Glutamatergic neuron (in vitro differentiated cells): ENCODE measurements at places on chromosomes 13 and 19.

DNA sequence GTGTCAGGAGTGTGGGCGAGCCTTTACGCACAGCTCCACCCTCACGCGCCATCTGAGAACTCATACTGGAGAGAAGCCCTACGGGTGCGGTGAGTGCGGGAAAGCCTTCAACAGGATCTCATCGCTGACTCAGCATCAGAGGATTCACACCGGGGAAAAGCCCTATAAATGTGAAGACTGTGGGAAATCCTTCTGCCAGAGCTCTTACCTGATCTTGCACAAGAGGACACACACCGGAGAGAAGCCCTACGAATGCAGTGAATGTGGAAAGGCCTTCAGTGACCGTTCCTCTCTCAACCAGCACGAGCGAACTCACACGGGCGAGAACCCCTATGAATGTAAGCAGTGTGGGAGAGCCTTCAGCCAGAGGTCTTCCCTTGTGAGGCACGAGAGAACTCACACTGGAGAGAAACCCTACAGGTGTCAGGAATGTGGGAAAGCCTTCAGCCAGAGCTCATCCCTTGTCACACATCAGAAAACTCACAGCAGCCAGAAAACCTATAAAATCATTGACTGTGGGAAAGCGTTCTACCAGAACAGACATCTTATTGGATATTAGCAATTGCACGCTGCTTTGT, 6.9 kb upstream of the ZNF555 start:
- no peak overlapping the region for H3K4me3 ChIP-seq
- H3K36me3 ChIP-seq: peaks cover 49% of the 10 kb centered on the region
- no peaks in the 10 kb centered on the region for H3K27me3 ChIP-seq
- H3K27ac ChIP-seq: no peak overlapping the region
- H3K4me1 ChIP-seq: no peaks in the 10 kb centered on the region

DNA sequence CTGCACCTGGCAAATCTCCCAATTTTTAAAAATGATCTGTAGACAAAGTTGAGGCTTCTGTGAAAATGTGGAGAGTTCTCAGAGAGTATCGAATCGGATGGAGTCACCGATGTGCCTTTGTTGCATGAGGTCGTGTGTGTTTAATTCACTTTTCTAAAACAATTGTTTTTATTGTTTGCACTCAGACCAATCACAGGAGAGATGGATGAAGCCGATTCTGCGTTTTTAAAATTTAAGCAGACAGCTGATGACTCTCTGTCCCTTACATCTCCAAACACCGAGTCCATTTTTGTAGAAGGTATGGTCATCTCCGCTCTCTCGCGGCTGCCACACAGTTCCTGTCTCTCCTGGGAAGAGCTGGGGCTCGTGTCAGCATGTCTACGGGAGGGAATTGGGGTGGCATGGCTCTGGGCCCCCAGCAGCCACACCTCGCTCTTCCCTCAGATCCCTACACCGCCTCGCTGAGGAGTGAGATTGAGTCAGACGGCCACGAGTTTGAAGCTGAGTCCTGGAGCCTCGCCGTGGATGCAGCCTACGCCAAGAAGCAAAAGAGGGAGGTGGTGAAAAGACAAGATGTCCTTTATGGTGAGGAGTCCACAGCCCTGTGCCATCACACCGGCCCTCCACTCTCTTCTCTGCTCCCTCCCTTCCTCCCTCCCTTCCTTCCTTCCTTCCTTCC, 47.2 kb downstream of the PEX11G start:
- H3K27me3 ChIP-seq: peaks cover 2% of the 10 kb centered on the region
- peaks cover 2% of the 10 kb centered on the region for H3K4me1 ChIP-seq
- DNase-seq: no peak

GRCh38 chr19:57655443-57655842, 13.3 kb upstream of the ZSCAN4 start:
- H3K27me3 ChIP-seq: peaks cover 9% of the 10 kb centered on the region
- no peak overlapping the region for H3K27ac ChIP-seq
- no peaks in the 10 kb centered on the region for H3K4me1 ChIP-seq

- DNase-seq: no peak
- H3K4me1 ChIP-seq: no peaks in the 10 kb centered on the region
- no peak overlapping the region for H3K4me3 ChIP-seq
- no peaks in the 10 kb centered on the region for H3K36me3 ChIP-seq
- H3K27me3 ChIP-seq: no peaks in the 10 kb centered on the region
These were observed 13.7 kb upstream of the SLC25A42 start for GRCh38 chr19:19050104-19050503.

- H3K4me3 ChIP-seq: peak overlapping the region; percentile 87
- peak overlapping the region; percentile 94 for H3K27ac ChIP-seq
- peaks cover 5% of the 10 kb centered on the region for H3K27me3 ChIP-seq
- peak; percentile 58 for DNase-seq
- H3K36me3 ChIP-seq: no peaks in the 10 kb centered on the region
These were observed 588 bp upstream of the DPY19L3 start for GRCh38 chr19:32404933-32405430.

GRCh38 chr13:110245416-110245899, 61.5 kb downstream of the COL4A1 start:
- no peak for DNase-seq
- H3K4me1 ChIP-seq: peaks cover 11% of the 10 kb centered on the region
- H3K27me3 ChIP-seq: no peaks in the 10 kb centered on the region
- no peak overlapping the region for H3K4me3 ChIP-seq
- no peak overlapping the region for H3K27ac ChIP-seq
- H3K36me3 ChIP-seq: no peaks in the 10 kb centered on the region

DNA sequence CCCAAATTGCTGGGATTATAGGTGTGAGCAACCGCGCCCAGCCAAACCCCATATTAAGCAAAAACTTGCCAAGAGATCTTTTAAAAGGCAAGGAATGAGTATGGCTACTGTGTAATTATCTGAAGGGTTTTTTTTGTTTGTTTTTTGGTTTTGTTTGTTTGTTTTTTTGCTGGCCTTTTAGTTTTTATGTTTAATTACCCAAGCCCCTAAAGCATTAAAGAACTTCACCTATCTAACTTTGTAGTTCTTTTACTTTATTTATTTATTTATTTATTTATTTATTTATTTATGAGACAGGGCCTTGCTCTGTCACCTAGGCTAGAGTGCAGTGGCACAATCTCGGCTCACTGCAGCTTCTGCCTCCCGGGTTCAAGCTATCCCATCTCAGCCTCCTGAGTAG, 40.3 kb upstream of the GARRE1 start:
- no peak overlapping the region for H3K27ac ChIP-seq
- DNase-seq: no peak
- H3K4me1 ChIP-seq: peaks cover 5% of the 10 kb centered on the region
- H3K27me3 ChIP-seq: no peaks in the 10 kb centered on the region

GRCh38 chr13:112071723-112072533, 5.0 kb downstream of the SOX1 start:
- peak overlapping the region; percentile 31 for H3K4me3 ChIP-seq
- DNase-seq: no peak
- H3K27ac ChIP-seq: no peak overlapping the region
- peaks cover 31% of the 10 kb centered on the region for H3K27me3 ChIP-seq
- H3K36me3 ChIP-seq: no peaks in the 10 kb centered on the region

DNA sequence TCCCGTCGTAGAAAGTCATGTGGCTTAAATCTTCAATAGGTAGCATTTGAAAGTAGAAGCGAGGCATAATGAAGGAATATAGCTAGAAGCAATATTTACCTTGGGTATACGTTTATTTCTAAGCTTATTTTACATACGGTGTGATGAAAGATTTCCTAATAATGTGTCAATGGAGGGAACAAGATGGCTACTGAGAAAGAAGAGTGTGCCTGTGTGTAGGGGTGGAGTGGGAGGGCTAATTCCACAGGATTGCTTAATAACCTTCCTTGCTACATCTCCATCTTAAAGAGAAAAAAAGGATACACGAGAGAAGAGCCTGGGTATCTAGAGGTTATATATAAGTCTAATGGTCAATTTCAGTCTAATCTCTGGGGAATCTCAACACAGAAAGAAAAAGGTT, 2.0 kb downstream of the SPART start:
- H3K4me1 ChIP-seq: peaks cover 5% of the 10 kb centered on the region
- no peaks in the 10 kb centered on the region for H3K36me3 ChIP-seq
- no peak overlapping the region for H3K27ac ChIP-seq
- no peak overlapping the region for H3K4me3 ChIP-seq

DNA sequence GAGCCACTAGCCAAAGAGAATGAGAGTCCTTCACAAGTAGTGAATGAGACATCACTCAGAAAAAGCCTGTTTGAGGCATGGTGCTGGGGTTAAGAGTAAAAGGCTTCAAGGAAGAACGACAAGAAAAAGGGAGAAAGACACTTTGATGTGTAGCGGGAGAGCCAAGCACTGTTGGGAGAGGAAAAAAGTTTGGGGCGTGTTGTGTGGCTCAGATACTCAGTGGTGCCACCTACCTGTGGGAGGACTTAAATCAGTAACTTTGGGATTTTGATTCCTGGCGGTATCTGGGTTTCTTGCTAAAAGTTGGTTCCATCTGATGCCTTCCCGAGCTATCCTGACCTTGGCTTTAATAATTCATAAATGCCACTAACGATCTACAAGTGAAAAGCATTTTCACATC, 12.3 kb downstream of the ELSPBP1 start:
- no peak overlapping the region for H3K27ac ChIP-seq
- no peaks in the 10 kb centered on the region for H3K36me3 ChIP-seq

- H3K27ac ChIP-seq: no peak overlapping the region
- H3K27me3 ChIP-seq: peaks cover 2% of the 10 kb centered on the region
- no peaks in the 10 kb centered on the region for H3K36me3 ChIP-seq
- H3K4me3 ChIP-seq: no peak overlapping the region
- DNase-seq: no peak
These were observed 373.8 kb downstream of the DACH1 start for GRCh38 chr13:71493189-71493588.

DNA sequence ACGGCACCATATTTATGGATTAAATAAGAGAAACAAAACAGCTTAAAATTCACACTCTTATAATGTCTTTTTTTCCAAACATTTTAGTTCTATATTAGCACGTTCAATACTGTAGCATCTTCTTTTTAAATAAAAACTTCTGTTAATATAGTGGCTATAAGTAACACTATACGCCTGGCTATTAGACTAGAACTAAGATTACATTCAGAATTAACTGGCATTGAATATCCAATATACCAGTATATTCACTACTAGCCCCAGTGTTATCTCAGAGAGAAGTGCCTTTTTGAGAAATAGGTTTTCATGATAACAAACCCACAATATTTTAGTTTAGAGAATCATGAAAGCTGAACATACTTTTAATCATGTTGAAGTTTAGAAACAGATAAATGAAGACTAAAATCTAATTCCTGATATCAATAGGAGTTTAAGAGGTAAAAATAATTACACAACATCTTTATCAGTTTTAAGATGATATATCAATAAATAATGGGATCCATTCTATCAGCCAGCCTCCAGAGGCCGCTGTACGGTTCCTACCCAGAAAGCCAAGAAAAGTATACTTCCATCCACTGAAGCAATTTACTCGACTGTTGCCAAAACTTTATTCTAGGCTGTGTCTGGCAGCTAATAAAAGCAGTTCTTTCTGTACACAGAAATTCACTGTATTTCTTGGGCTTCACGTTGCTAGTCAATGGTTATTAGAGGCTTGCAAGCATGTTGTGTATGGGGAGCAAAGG, 1113.4 kb upstream of the MIR17HG start:
- no peaks in the 10 kb centered on the region for H3K27me3 ChIP-seq
- no peak overlapping the region for H3K4me3 ChIP-seq
- no peaks in the 10 kb centered on the region for H3K36me3 ChIP-seq
- no peak overlapping the region for H3K27ac ChIP-seq
- no peak for DNase-seq

- no peaks in the 10 kb centered on the region for H3K36me3 ChIP-seq
- no peak overlapping the region for H3K27ac ChIP-seq
- H3K4me3 ChIP-seq: no peak overlapping the region
- H3K4me1 ChIP-seq: no peaks in the 10 kb centered on the region
These were observed 240.9 kb upstream of the SERP2 start for GRCh38 chr13:44132710-44133109.

GRCh38 chr13:66128692-66129269, 1101.4 kb downstream of the PCDH9 start:
- no peak overlapping the region for H3K27ac ChIP-seq
- H3K4me1 ChIP-seq: no peaks in the 10 kb centered on the region
- H3K27me3 ChIP-seq: no peaks in the 10 kb centered on the region
- peaks cover 4% of the 10 kb centered on the region for H3K36me3 ChIP-seq

- H3K4me1 ChIP-seq: no peaks in the 10 kb centered on the region
- DNase-seq: no peak
- H3K4me3 ChIP-seq: no peak overlapping the region
- no peaks in the 10 kb centered on the region for H3K27me3 ChIP-seq
- no peak overlapping the region for H3K27ac ChIP-seq
- H3K36me3 ChIP-seq: peaks cover 8% of the 10 kb centered on the region
These were observed 161.7 kb downstream of the KLF12 start for GRCh38 chr13:73972545-73972944.

DNA sequence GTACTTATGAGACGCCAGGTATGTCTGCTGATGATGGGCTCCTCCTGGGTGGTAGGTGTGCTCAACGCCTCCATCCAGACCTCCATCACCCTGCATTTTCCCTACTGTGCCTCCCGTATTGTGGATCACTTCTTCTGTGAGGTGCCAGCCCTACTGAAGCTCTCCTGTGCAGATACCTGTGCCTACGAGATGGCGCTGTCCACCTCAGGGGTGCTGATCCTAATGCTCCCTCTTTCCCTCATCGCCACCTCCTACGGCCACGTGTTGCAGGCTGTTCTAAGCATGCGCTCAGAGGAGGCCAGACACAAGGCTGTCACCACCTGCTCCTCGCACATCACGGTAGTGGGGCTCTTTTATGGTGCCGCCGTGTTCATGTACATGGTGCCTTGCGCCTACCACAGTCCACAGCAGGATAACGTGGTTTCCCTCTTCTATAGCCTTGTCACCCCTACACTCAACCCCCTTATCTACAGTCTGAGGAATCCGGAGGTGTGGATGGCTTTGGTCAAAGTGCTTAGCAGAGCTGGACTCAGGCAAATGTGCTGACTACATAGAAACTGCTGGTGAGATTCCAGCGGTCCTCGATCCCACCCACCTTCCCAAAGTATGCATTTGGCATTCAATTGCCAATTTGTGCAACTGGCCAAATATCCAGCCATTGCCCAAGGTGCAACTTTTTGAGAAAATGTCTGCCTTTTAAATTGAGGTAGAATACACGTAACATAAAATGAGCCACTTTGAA, 10.2 kb downstream of the OR2Z1 start:
- H3K4me1 ChIP-seq: no peaks in the 10 kb centered on the region
- no peak overlapping the region for H3K4me3 ChIP-seq
- no peaks in the 10 kb centered on the region for H3K36me3 ChIP-seq
- DNase-seq: no peak
- peaks cover 2% of the 10 kb centered on the region for H3K27me3 ChIP-seq
